ENCODE measurements at places on chromosomes 6 and 20.

- ATAC-seq = no peak
Observed at GRCh38 chr20:63096681-63097335, 90.0 kb upstream of the BHLHE23 start.

- ATAC-seq = no peak
Observed at GRCh38 chr20:33835615-33836172, 24.5 kb downstream of the CHMP4B start.

- ATAC-seq = no peak
Observed at GRCh38 chr6:20827798-20828197, 293.5 kb downstream of the CDKAL1 start.

- no peak for ATAC-seq
Observed at GRCh38 chr6:82588020-82588419, 224.4 kb downstream of the TPBG start.

DNA sequence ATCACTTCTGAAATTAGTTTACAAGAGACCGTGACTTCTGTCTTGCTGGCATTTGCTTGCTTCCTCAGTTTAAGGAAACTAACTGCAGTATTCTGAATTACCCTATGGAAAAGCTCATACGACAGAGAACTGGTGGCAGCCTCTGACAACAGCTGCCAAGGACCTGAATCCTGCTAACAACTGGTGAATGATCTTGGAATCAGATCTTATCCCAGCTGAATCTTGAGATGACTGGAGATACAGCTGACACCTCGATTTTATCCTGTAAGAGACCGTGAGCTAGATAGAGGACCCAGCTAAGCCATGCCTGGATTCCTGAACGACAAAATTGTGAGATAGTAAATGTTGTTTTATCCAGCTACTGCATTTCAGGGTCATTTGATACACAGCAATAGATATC, 202.3 kb downstream of the OGFRL1 start:
- no peak for ATAC-seq

GRCh38 chr20:64148581-64148980, 15.7 kb upstream of the MYT1 start:
- no peak for ATAC-seq

- ATAC-seq = no peak
Observed at GRCh38 chr6:42963855-42964605, 3.5 kb downstream of the GNMT start.
